Thoracic aorta (tissue), 2 donors: ENCODE measurements at places on chromosomes 12 and 14. TPM values are rescaled to one million over a fixed set of nuclear protein-coding genes. Genes with fewer than 3 reads are reported as not detected.

CYP27B1 gene
- total RNA-seq = 2.2 TPM

HIF1A gene
- total RNA-seq = 305 TPM

DNA sequence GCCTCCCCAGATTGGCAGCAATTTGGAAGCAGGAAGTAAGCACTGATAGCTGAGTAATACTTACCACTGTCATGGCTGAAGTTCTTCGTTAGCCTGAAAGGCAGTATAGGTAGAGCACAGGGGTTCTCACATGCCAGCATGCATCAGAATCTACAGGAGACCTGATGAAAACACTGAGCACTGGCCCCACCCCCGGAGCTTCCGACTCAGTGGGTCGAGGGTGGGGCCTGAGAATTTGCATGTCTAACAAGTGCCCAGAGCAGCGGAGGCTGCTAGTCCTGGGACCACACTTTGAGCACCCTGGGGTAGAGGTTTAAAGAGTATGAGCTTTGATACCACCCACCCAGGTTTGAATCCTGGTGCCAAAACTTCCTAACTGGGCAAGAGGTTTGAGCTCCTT is 89.6 kb downstream of the FBXW8 start:
- no peak for DNase-seq

- no peak for DNase-seq
Observed at GRCh38 chr12:54021432-54022013, 6.7 kb upstream of the HOXC6 start.

DNA sequence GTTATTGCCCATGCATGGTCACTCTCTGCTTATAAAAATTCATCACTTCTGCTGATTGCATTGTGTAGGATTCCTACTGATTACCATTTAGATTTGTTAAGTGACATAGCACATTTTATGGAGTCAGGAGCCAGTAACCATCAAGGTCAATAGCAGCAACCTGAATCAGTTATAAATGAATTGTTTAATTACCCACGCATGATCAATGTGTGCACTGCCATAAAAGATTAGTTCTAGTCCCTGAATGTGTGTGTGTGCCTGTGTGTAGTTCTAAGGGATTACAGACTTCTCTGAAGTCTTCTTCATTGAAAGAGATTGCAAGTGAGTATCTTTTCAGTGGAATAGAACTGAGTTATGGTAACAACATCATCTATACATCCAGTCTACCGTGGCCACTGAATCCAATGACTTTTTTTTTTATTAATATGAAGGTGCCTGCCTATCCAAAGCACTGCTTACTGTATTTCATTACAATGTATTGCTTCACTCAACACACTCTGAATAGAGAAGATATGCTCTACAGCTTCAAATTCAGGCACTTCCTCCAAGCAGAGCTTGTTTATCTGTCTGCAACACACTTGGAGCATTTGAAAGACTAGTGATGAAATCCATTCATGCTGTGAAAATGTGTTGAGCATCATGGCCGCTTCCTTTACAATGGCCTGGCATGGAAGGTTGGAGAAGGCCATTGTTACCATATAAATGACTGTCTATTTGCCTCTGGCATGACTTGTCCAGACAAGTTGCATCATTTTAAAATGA is 381.7 kb downstream of the DIO2 start:
- DNase-seq = no peak

DNA sequence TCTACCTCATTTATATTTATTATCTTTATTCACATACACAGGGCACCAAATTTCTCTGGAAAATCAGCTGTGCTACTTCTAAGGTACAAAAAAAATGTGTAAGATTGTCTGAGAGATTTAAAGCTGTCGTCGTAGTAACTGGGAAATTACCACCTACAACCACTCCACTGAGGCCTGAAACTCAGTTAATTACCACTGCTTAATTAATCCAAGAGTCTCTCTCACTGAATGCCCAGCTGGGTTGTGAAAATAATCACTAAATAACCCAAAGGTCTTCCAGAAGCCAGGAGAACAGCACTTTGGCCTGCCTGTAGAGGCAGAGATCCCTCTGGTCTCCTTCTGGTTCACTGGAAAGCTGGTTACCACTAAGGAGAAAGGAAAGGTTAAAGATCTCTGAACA is 207.2 kb upstream of the TMPO start:
- no peak for DNase-seq
